ENCODE measurements at places on chromosomes 5 and 9.

DNA sequence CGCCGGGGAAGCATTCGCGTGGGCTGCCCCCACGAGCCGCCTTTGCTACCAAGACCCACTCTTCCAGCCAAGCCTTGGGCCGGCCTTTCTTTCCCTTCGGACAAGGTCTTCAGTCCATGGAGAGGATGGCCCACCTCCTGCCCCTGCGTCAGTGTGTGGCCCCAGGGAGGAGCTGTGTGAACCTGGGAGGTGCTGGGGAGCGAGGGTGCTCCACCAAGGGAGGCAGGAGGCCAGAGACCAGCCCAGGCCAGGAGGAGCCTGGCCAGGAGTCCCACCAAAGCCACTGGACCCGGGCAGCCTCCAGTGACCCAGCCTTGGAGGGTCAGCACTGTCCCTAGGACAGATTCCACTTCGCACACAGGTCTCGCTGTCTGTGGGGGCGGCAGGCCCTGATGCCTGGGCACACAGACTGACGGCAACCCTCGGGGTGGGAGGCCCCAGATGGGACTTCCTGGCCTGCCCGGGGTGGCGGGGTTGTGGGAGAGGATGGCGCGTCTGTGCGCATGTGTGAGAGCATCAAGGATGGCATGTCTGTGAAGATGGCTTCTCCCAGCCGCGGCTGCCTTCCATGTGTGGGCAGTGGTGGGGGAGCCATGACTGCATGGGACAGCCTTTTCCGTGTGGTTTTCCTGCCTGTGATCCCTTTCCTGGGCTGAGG lies 113.3 kb upstream of the LPCAT1 start:
- DNase-seq: no peak

DNA sequence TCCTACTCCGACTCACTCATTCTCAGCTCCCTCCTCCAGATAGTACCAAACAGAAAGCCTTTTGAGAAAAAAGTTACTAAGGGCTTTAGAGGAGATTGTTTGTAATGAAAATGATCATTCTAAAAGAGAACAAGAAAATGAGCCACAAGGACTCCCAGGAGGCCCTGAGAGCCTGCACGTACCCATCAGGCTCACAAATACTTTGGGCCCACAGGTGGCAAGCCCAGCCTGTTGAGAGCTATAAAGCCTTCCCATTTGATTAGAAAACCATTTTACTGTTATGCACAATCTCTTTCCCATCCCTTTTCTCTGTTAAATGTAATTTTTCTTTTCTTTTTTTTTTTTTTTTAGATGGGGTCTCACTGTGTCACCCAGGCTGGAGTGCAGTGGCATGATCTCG lies 136.1 kb downstream of the LHFPL2 start:
- no peak for DNase-seq

GRCh38 chr9:131235480-131235851 lies 40.8 kb downstream of the FAM78A start:
- DNase-seq: no peak

- peak; percentile 37 for DNase-seq
Observed at GRCh38 chr9:95024097-95024671, 293.3 kb downstream of the FANCC start.

DNA sequence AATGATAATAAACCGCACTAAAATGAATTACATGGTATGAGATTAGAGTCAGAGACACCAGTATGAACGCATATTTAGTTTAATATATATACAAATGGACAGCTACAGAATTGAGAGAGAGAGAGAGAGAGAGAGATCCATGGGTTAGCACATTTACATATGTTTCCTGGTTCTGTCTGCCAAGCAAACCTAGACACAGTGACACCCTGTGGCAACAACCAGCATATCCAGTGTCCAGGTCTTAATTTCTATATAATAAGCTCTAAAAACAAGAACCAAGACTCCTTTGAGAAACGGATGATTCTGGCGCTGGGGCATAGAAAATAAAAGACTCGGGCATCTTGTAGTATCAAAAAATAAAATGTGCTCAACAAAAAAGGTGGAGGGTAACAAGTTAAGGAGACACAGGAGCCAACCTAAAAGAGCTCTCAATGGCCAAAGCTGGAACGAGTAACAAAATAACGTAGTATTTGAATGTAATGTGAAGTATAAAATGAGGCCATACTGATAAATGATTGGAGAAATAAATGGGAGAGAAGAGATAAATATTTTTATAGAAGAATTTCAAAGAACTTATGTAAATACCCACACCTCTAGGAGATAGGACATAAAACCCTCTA lies 84.5 kb downstream of the RFX3 start:
- peak; percentile 1 for DNase-seq

GRCh38 chr9:136527131-136527530 lies 18.7 kb downstream of the NOTCH1 start:
- DNase-seq: no peak

DNA sequence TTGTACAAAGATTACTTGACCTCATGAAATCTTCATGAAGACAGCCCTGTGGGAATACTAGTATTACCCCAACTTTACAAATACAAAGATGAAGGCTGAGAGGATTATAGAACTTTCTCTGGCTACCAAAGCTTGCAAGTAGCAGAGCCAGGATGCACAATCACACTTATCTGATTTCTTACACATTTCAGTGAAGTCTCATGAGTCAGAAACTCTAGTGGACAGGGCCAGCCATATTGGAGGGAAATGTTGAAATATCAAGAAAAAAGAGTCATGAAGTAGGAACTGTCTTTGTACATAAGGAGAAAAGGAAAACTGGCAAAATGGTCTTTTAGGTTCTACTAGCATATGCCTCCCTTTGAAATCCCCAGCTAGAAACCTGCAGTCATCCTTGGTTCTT lies 369.6 kb upstream of the WWC1 start:
- DNase-seq: no peak

- DNase-seq: no peak
Observed at GRCh38 chr5:93874491-93874890, 133.1 kb upstream of the POU5F2 start.

DNA sequence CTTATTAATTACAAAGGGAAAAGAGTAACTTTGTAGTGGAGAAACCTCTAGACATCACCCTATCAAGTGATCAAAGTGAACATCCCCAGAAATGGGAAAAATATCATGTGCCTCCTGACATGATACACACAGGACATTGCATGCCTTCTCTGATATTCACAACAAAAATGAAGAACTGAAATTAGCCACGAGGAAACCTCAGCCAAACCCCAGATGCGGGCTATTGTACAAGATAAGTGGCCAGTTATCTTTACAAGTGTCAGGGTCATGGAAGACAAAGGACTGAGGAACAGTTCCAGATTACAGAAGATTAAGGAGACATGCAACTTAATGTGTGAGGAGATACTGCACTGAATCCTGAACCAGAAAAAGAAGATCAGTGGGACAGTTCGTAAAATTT lies 23.8 kb upstream of the NPM1 start:
- DNase-seq: no peak

DNA sequence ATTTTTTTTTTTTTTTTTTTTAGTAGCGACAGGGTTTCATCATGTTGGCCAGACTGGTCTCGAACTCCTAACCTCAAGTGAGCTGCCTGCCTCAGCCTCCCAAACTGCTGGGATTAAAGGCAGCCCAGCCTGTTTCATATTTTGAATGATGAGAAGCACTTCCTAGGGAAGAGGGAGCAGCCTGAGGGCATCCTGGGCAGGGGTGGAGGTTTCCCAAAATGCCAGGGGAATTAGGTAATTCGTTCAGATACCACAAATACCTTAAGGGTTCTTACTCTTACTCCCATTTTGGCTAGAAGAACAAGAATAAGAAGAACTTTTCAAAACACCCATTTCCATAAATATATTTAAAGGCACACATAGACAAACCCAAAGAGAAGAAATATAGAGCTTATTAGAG lies 29.5 kb upstream of the RAPGEF1 start:
- no peak for DNase-seq

GRCh38 chr9:132002643-132003318 lies 76.9 kb downstream of the MED27 start:
- DNase-seq: no peak

DNA sequence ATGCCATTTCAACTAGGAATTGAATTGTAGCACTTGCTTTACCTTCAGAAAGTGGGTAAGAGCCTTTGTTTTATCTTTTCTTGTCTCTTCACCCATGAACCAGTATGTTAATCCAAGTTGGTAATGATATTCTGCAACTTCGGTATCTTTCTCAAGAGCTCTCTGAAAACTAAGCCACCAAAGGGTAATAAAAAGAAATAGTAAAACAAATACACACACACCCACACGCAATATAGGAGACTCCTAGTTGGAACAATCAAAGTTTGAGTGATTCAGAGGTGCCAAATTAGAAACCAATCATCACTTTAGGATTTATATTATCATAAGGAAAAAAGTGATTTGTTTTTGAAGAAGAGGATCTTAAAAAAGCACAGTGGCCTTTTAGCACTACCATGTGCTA lies 30.4 kb downstream of the SKIC3 start:
- DNase-seq: no peak

DNA sequence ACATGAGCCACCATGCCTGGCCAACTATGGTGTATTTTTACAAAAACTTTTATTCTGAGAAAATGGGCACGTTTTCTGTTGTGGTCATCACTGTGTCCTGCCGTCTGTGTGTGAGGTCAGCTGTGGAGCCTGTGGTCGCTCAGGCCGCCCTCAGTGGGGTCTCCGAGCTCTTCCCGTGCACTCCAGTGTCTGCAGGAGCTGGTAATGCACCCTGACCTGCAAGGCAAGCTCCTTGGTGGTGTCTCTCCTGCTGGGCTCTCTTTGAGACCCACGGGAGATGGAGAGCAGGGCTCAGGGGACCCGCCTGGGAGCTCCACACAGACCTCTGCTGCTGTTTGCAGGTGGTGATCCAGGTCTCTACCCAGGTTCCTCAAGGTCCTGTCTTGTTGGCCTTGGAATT lies 9.6 kb upstream of the AHRR start:
- no peak for DNase-seq

DNA sequence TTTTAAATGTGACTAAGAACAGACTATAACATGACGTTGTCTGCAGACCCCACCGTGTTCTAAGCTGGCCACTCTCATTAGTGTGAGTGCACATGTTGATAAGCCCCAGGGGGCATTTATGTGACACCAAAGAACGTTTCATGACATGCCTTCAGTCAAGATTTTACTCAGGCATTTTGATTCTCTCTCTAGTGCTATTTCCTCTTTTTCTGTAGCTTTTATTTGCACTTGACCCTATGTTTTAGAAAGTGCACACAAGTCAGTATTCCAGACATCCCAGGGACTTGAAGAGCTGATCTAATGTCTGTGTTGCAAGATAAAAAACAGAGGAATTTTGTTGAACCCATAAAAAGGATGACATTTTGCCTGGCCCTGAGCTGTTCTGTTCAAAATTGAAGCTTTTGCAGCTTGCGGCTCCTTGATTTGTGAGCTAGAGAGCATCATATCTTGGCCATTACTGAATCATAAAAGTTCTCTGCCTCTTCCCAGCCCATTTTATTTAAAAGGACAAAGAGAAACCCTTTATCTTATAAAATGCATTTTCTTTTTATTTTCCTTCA lies 80.9 kb upstream of the TYRP1 start:
- no peak for DNase-seq

- DNase-seq: no peak
Observed at GRCh38 chr5:14695152-14695551, 30.6 kb downstream of the OTULIN start.

DNA sequence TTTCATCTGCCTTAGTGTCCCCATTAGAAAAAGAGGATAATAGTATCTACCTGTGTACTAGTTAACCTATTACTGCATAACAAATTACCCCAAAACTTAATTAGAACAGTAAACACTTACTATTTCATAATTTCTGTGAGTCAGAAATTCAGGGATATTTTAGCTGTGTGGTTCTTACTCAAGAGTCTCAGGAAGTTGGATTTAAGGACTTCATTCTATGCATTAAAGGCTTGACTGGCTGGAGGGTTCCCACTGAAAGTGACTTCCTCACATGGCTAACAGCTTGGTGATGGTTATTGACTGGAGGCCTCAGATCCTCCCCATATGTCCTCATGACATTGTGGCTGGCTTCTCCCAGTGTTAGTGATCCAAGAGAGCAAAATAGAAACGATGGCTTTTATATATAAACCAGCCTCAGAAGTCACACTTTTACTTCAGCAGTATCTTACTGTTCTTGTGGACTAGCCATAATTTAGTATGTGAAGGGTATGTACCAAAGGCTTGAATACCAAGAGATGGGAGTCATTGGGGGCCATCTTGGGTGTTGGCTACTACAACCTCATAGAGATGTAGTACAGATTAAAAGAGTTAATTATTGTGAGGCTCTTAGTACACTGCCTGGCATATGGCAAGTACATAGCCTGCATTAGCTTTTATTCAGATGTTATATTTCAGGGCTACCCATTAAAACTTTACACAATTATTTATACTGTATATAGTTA lies 9.9 kb downstream of the RAD23B start:
- DNase-seq: no peak

DNA sequence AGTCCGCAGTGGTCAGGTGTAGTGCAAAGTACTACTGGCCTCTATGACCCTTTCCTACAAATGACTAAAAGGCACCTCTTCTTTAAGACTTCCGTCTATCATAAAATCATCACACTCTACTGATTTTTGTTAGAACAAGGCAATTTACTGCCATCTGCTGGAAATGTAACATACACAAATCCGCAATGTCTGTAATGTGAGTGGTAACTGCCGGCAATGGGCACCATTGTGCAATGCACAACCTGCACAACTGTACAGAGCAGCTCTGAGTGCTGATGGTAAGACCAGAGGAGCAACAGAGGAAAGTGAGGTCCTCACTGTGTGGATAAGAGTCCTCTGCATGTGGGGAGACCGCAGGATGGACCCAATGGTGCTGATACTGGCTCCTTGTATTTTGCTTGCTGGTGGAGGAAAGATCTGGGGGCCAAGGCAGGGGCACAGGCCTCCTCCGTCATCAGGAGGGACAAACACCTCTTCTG lies 103.7 kb downstream of the ATPSCKMT start:
- DNase-seq: no peak

DNA sequence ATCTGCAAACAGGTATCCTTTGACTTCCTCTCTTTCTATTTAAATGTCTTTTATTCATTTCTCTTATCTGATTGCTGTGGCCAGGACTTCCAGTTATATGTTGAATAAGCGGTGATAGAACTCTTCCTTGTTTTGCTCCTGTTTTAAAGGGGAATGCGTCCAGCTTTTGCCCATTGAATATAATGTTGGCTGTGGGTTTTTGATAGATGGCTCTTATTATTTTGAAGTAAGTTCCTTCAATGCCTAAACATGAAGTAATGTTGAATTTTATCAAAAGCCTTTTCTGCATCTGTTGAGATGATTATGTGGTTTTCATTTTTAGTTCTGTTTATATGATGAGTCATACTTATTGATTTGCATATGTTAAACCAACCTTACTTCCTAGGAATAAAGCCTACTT lies 300.5 kb upstream of the CTNND2 start:
- DNase-seq: no peak

GRCh38 chr9:22829236-22829635 lies 382.6 kb downstream of the DMRTA1 start:
- no peak for DNase-seq

Measured in substantia nigra (tissue), 51 donors.